ENCODE measurements at places on chromosomes 6 and 20.
A peak's percentile ranks its signal among the peaks of the same experiment; 100 is the strongest.

DNA sequence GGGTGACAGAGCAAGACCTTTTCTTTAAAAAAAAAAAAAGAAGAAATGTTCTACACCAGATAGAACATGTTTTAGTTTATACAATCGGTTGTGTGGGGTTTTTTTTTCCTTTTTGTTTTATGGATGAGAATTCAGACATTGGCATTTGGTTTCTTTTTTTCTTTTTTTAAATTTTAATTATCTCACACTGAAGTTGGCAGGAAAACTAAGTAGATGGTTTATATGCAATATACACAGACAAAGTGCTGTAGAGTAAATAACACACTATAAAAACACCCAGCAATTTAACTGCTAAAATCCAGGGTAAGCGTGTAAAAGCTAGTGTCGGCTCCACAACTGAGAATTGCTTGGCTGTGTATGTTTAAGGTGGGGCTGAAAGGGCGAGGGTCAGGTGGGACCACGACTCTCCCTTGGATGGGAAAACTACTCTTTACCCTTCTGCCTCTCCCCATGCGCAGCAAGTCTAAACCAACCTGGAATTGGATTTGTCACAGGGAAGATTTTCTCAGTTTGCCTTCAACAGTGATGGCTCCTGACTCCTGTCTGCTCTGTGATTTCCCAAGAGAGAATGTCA, 147.1 kb upstream of the MARCKS start:
- no peak for DNase-seq

DNA sequence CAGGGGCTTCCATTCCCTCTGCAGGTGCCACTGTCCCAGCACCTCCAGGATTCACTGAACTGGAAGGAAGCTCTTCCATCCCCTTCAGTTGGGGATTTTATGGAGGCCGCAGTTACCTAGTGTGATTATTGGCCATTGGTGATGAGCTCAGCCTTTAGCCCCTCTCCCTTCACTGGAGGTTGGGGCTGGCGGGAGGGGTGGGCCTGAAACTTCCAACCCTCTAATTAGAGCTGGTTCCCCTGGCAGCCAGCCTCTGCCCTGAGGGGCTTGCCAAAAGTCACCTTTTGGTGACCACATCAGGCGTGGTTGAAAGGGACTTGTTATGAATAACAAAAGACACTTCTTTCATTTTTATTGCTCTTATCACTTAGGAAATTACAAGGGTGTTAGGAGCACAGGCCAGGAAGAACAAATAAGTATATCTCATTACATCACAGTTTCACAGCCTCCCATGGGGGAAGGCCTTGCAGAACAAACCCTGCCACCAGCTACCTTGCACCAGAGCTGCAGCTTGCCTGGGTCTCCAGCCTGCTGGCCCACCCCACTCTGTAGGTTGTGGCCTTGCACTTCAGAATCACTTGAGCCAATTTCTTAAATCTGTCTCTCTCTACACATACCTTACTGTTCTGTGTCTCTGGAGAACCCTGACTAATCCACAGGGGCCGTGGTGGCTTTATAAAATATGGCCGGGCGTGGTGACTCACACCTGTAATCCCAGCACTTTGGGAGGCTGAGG, 5.0 kb downstream of the PYGB start:
- DNase-seq: no peak

GRCh38 chr6:90466154-90466940, 120.5 kb downstream of the MAP3K7 start:
- DNase-seq: no peak

DNA sequence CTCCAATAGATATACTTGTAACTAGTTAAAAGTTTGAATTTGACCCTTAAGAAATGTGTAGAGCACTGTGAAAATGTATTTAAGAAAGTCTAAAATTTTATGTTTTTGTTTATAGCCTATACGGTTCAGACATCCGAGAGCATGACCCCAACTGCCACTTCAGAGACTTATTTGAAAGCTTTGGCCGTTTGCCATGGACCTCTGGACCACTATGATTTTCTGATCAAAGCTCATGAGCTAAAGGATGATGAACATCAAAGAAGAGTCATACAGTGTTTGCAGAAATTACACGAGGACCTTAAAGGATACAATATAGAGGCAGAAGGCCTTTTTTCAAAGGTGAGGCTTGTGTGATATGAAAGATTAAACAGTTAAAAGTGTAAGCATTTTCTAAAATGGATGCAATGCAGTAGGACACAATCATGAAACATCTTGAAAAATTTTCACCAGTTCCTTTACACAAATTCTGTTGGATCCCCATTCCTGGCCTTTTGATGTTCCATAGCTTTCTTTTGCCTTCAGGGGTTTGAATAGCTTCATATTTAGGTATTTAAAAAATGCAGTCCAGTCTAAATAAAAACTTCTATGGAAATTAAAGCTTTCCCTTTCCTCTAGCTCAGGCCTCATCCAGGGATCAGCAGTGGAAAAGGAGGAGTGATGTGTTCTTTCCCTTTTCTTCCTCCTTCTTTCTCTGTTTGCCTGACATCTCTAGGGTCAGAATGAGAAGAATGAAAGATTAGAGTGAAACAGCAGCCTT, 29.0 kb downstream of the AFG1L start:
- DNase-seq: no peak

DNA sequence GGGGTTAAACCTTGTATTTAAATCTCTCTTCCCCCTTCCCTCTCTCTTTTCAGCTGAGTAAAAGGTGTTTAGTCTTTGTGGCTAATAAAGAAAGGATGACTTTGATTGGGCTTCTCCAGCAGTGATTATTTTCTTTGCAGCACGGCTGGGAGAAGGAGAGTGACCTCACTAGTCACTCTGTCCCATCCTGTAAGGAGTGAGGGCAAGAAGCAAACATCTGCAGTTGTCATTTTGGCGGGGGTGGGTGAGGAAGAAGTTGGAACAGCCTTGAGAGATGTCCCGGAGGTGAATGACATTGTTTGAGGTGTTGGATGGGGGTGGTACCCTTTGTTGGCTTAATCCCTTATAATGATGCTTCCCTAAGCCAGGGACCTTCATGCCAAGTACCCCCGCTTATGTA, 223.6 kb downstream of the EYA2 start:
- DNase-seq: no peak

DNA sequence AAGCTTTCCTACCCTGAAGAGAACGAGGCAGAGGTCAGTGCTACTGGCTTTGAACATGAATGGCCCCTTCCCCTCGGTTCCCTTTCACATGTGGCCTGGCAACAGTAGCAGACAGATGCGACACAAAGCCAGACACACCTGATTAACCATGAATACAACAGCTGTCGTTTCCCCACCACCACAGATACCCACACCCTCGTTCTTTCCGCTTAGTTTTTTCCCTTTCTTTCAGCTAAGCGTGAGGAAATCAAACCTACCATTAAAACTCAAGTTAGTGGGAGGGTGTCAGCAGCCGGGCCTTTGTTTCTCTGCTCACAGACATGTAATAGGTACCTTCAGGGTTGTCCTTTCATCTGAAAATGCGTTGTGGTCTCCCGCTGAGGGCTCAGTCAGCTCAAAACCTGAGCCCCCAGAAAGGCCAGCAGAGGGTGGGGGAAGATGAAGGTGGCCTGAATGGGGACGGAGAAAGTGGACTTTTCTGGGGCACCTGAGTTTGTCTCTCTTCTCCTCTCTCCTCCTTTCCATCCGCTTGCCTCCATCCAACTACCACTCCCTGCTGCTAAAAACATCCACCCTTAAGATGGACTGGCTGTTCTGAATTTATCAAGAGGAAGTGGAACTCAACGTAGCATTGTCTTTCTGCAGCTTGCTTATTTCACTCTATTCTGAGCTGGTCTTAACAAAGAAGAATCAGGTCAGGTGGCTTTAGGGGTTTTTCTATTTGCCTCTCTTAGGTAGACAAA, 516.6 kb upstream of the JARID2 start:
- no peak for DNase-seq

- DNase-seq: no peak
Measured at GRCh38 chr6:166612471-166612881, 14.6 kb downstream of the RPS6KA2 start.

DNA sequence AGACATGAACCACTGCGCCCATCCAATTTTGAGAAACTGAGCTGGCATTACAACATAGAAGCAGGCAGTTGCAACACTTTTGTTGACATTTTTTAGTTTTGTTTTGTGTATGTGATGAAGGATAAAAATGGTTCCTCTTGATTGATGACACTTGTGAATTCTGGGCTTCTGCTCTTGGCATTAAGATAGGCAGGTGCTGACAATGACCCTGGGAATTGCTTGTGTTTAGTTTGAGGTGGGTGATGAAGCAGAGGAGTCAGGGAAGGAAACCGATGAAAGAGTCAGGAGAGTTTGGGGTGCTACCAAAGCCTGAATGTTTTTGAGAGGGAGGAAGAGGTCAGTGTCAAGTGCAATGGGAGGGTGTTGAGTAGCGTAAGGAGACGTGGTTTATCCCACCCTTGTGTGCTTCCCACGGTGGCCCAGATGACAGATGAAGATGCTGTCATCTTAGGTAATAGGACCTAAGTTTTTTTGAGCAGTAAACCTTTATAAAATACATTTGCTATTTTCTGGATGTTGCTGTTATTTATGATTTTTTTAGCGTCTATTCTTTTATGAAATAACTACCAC, 19.4 kb downstream of the CDS2 start:
- no peak for DNase-seq

DNA sequence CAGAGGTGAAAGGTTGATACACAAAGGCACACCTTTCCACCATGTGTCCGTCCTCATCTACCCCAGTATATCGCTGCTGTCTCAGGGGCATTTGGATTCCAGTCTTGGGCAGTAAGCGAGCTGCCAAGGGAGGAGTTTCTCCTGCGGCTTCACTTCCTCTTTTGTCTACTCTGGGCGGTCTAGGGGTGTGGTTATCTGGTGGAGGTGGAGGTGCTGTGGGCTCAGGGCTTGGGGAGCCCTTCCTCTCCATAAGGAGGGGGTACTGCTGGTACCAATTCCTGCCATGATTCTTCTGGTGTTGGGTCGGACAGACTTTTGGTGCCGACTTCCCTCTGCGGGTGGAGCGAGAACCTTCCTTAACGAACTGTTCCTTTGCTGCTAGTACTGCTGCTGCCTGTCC, 31.9 kb upstream of the FABP7 start:
- no peak for DNase-seq

- no peak for DNase-seq
Measured at GRCh38 chr20:10105046-10105445, 70.3 kb downstream of the ANKEF1 start.

GRCh38 chr20:17938871-17939619, 29.5 kb downstream of the SNX5 start:
- peak; percentile 82 for DNase-seq

DNA sequence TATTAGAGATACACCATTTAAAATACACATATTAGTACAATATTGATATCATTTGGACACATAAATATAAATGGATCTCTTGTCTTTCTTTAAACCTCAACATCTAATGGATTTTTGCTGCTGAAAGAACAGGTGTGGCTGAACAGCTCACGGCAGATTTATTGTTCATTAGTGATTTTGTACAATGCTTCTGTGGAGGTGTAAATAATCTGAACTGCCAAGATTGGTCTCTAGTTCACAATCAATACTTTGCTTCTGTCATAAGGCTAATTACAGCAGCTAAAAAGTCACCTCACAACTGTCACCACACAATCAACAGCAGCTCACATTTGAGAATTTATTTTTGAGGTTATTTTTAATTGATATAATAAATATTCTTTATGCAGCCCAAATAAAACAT, 162.0 kb upstream of the SIM1 start:
- no peak for DNase-seq

DNA sequence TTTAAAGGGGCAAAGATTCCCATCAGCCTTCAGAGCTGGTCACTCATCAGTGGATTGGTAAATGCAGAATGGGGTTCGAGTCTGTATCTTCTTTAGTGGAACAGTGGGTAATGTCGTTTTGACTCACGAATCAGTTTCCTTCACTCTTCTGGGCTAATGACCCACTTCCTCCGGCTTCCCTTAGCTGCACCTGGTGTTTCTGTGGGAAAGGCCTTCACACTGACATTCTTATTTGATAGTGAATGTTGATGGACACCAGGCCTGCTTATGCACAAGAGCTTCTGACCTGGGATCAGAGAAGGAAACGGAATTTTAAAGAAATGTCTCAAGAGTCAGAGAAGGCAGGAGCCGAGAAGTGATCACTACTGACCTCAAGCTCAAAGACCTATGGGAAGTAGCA, 272.0 kb upstream of the SULF2 start:
- no peak for DNase-seq

DNA sequence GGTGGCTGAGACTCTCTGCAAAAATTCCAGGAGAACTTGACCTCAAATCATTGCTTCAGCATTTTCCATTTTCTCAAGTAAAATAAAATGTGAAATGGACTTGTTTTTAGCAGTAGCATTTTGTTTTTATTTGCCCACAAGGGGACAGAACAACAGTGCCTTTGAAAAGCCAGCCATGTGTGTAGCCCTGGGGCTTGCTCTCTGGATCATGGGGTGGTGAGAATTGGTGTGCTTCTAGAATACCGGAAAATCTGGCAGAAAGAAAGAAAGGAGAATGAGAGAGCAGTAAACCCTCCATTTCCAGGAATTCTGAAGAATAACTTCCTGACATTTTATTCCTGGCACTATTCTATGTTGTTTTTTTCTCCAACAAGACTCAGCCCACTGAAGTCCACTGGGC, 254.7 kb upstream of the MOCS1 start:
- DNase-seq: no peak

DNA sequence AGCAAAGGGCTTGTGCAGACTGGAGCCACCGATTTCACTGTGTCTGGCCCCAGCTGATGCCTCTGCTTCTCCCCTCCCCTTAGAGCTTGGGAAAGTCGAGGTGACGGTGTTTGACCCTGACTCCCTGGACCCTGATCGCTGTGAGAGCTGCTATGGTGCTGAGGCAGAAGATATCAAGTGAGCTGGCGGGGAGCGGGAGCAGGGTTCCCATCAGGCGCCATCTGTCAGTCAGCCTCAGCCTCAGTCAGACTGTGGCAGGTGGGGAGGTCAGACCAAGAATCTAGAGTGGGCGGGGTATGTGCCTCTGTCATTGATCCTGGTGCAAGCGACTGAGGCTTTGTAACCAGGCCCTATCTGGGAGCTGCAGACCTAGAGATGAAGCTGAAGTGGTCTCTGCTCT, 5.5 kb downstream of the ERGIC3 start:
- DNase-seq: no peak

GRCh38 chr6:16799279-16800193, 38.3 kb upstream of the ATXN1 start:
- DNase-seq: peak; percentile 54

- no peak for DNase-seq
Measured at GRCh38 chr6:54289426-54289825, 18.8 kb upstream of the TINAG start.

GRCh38 chr6:124495665-124496190, 466.5 kb upstream of the RNF217 start:
- DNase-seq: no peak

DNA sequence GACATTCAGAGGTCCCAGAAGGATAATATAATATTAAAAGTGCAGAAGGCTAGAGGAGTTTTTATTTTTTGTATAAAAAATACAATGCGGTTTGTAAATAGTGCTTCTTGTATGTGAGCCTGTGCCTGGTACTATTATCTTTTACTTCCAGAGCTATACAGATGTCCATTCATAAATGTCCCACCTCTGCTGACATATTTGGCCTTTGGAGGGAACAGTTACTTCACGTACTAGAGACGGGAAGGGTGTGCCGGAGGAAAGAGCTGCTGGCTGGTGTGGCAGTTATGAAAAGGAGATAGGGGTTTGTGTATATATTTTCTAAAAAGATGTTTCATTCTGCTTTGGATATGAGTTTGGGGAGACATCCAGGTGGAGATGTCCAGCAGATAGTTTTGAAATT, 8.8 kb downstream of the CD109 start:
- DNase-seq: no peak

GRCh38 chr6:105566503-105566902, 163.6 kb upstream of the PREP start:
- no peak for DNase-seq
